Stomach (tissue), 19 donors: ENCODE measurements at places on chromosomes 3 and 15.

- no peak for DNase-seq
Measured at GRCh38 chr15:64282701-64283100, 73.3 kb downstream of the CSNK1G1 start.

GRCh38 chr15:64864068-64864467 is 22.4 kb downstream of the PLEKHO2 start:
- DNase-seq, result no peak

GRCh38 chr3:189630767-189631372 is 319 bp upstream of the TP63 start:
- peak; percentile 27 for DNase-seq

DNA sequence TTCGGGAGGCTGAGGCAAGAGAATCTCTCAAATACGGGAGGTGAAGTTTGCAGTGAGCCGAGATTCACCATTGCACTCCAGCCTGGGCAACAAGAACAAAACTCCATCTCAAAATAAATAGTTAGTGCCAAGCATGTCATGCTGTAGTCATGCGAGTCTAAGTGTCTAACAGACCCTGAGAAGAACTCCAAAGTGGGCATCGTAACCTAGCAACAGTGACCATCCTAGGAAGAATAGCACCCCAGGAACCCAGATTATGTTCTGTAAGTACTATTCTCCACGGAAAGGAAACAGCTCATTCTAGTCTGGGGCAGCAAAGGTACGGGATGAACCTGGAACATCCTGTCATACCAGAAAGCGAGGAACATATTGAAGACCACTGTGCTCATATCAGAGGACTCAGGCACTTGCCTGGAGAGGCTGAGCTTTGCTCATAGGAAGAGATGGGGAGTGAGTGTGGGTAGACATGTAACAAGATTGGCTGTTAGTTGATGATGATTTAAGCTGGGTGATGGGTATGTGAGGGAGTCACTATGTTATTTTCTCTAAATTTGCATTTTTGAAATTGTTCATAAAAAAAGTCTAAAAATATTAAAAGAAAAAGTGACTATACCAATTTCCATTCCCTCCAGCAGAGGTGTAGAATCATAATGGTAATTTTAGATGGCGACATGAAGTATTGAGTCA is 31.7 kb downstream of the BCL2L10 start:
- no peak for DNase-seq

DNA sequence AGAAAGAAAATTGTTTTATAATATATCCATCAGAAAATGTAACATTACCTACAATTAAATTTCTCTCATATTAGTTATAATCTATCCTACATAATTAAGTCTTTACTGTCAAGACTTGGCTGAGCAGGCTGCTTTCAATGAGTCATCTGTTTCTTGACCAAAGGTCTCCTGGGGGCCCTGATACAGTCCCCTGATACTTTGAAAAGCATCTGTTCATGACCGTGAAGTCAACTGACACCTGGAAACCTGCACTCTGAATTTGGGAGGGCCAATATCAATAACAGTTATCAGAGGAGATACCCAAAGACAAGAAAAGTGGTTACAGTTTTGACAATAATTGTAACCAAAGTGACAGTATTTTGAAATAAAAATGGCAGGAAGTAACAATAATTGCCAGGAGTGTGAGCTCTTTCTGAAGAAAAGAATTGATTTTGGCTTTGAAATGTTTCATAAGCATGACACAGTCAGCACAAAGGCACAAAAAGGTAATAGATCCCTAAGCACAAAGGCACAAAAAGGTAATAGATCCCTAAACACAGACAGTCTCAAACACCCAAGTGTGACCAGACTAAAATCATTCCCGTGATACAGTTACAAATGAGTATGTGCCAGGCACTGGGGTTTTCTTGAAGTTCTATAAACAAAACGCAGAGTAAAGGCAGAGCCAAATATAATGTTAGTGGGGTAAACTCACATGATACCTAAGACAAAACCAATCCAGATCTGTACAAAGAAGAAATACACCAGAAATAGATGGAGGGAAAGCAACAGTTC is 260.7 kb downstream of the PLOD2 start:
- no peak for DNase-seq

DNA sequence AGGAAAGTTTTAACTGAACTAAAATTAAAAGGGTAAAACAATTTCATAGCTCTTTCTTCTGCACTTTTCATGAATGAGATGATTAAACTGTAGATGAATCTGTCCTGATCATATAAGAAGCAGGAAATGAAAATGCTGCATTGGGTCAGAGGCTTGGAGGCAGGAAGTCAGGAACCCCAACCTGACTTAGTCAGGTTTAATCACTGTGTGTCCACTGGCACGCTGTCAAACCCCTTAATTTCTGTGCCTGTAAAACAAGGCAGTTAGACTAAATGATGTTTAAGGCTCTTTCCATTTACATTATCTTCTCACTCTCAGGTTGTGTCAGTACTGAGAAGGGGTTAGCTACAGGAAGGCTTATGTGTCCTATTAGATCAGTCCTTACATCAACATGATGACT is 193.3 kb upstream of the TTC14 start:
- DNase-seq, result no peak

DNA sequence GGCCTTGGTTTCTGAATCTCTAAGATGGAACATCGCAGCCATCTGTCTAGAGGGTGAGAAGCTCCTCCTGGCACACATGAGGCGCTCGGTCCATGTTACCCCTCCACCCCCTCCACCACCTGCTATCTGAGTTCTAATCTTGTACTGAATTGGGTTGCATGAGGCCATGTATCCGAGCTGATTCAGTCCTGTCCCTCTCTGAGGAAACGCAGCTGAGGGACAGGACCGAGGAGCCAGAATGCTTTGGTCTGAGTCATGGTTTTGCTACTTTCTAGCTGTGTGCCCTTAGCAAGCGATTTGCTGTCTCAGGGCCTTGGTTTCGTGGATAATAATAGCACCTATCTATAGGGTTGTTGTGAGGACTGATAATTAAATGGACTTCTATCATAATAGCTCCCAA is 87.8 kb upstream of the SEC13 start:
- DNase-seq, result no peak

GRCh38 chr3:144018776-144019175 is 47.2 kb downstream of the DIPK2A start:
- no peak for DNase-seq

DNA sequence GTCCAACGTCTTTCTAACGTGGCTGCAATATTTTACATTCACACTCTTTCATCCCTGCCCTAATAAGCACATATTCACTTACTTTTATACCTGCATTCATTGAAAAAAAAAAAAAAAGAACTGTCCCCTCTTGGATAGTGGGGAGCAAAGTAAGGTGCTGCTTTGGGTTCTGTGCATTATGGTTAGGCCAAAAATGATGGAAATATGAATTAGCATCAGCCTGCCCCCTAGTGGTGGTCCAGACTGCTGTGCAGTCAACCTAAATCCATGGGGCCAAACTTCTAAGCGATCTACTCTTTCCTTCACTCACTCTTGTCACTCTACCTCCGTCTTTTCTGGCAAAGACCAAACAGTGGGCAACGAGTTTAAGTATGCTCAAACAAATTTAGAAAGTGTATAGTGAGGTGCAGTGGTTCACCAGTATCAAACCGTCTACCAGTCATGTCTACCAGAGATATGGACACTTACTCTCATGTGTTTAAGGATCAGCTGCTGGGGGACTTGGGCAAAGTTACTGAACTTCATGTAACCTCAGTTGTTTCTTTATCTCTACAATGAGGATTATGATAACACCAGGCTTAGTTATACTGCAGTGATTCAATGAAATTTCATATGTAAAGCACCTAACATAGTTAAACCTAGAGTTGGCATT is 61.5 kb upstream of the GRM7 start:
- peak; percentile 61 for DNase-seq

GRCh38 chr15:82901114-82901805 is 51.3 kb downstream of the HOMER2 start:
- DNase-seq, result no peak

- no peak for DNase-seq
Measured at GRCh38 chr15:78101423-78102105, 9.2 kb downstream of the SH2D7 start.

- DNase-seq, result no peak
Measured at GRCh38 chr3:176794406-176794805, 402.9 kb downstream of the TBL1XR1 start.

DNA sequence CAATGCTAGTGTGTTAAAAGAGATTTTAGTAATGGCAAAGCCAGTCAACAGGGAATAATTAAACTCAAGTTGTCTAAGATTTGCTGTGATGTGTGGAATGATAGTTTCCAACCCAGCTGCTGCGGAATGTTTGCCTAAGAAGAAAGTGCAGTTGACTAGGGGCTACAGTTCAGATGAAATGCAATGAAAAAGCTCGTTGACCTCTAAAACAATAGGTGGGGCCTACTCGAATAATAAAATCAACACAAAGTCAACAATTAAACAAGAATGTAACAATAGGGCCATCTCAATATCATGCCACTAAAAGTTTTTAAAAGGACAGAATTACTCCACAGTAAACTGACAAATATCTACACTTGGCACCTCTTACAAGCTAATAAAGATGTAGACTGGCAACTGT is 484.2 kb downstream of the MECOM start:
- DNase-seq, result no peak
